ENCODE measurements at places on chromosomes 6 and 20. TPM values are rescaled to one million over a fixed set of nuclear protein-coding genes. Genes with fewer than 3 reads are reported as not detected.

- H3K4me1 ChIP-seq, result peaks cover 16% of the 10 kb centered on the region
- H3K27me3 ChIP-seq, result no peaks in the 10 kb centered on the region
- H3K4me3 ChIP-seq, result no peak overlapping the region
Observed at GRCh38 chr6:149727793-149728498, 10.0 kb upstream of the LATS1 start.

- peaks cover 62% of the 10 kb centered on the region for H3K4me1 ChIP-seq
- H3K27me3 ChIP-seq, result no peaks in the 10 kb centered on the region
- no peak for DNase-seq
Observed at GRCh38 chr6:26170181-26170580, 83.0 kb downstream of the HFE start.

- H3K4me1 ChIP-seq, result peaks cover 7% of the 10 kb centered on the region
- peaks cover 1% of the 10 kb centered on the region for H3K36me3 ChIP-seq
- no peak overlapping the region for H3K27ac ChIP-seq
- no peak for DNase-seq
Observed at GRCh38 chr20:44586289-44586911, 4.0 kb downstream of the PKIG start.

- H3K27ac ChIP-seq, result no peak overlapping the region
- peaks cover 4% of the 10 kb centered on the region for H3K4me1 ChIP-seq
- no peak overlapping the region for H3K4me3 ChIP-seq
- no peak for DNase-seq
- no peaks in the 10 kb centered on the region for H3K27me3 ChIP-seq
Observed at GRCh38 chr6:36249536-36249935, 20.3 kb upstream of the PNPLA1 start.

DNA sequence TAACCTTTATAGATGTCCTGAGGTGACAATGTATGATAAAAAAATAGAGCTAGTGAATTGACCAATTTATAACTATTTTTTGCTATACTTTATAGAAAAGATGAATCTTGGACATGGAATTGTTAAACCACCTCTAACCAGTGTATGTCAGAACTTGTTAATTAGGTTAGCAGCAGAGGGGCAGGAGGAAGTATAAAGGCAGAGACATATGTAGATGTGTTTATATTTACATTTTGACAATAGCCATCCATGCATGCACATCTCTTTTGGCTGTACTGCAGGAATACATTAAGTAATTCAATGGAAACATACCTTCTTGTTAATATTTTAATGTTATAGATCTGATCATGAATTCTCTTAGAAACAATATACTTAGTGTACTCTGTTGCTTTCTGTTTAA, 254.6 kb upstream of the NT5E start:
- H3K36me3 ChIP-seq, result no peaks in the 10 kb centered on the region
- no peak overlapping the region for H3K4me3 ChIP-seq
- no peaks in the 10 kb centered on the region for H3K4me1 ChIP-seq
- DNase-seq, result no peak
- no peak overlapping the region for H3K27ac ChIP-seq

GRCh38 chr20:61982191-61982950, 83.3 kb downstream of the TAF4 start:
- no peak overlapping the region for H3K27ac ChIP-seq
- no peak overlapping the region for H3K4me3 ChIP-seq
- no peak for DNase-seq
- H3K36me3 ChIP-seq, result peaks cover 38% of the 10 kb centered on the region

DNA sequence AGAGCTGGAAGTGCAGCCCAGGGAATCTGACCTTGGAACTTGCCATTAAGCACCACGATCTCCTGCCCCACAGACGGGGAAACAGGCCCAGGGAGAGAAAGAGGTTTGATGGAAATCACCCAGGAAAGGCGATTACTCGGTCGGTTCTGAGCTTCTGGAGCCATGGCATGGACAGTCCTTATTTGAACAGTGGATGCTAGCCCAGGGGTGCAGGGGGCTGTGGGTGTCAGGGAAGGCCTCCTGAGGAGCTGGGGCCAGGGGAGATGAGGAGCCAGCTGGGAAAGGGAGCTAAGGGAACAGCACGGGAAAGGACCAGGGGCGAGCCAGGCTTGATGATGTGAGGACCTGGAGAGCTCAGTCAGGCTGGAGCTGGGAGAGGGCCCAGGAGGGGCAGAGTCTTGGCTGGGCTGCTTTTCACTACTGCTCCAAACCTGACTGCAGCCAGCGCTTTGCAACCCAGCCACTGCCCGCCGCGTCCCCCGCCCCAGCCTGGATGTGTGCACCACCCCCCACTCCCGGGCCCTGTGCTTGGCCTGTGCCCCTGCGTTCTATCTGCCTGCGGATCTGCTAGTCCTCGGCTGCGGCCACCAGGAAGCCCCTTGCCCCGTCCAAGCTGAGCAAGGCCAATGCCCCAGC, 17.8 kb downstream of the SUN5 start:
- no peak for DNase-seq
- H3K27ac ChIP-seq, result no peak overlapping the region
- H3K4me3 ChIP-seq, result no peak overlapping the region

DNA sequence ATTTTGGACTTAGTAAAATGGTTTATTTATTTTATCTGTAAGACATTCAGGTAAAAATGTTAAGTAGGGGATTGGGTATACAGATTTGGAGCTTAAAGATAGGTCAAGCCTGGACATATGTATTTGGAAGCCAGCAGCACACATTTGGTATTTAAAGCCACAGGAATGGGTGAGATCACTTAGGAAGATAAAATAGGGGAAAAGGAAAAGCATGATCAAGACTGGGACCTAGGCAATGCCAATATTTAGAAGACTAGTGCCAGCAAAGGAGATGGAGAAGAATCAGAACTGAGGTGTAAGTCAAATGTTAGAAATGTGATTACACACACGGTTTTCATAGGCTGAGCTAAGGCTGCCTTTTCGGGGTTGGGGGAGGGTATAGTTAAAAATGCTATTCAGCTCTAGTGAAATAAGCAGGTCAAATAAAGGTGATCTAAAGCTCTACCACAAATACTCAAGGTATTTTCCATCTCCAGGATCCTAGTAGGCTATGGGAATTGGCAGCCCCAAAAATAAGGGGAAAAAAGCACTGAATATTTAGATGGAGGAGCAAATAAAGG, 20.6 kb downstream of the SLC2A12 start:
- DNase-seq, result no peak
- peaks cover 19% of the 10 kb centered on the region for H3K4me1 ChIP-seq
- no peaks in the 10 kb centered on the region for H3K27me3 ChIP-seq
- no peak overlapping the region for H3K4me3 ChIP-seq
- no peak overlapping the region for H3K27ac ChIP-seq
- no peaks in the 10 kb centered on the region for H3K36me3 ChIP-seq

DNA sequence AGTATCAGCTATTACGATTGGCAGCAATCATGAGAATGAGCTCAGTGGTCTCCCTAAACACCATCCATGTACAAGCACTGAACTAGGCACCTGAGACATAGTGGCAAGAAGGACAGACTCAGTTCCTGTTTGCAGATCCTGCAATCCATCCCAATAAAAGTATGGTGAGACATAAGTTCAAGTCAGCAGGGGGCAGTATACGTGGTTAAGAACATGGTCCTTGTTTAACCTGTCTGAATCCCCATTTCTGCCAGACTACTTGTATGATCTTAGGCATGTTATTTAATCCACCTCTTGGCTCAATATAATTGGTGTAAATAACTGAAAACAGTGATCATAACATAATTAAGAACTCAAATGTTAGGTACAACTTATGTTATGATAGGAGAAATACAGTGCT, 33.2 kb upstream of the PNISR start:
- H3K4me3 ChIP-seq, result no peak overlapping the region
- H3K36me3 ChIP-seq, result peaks cover 13% of the 10 kb centered on the region
- no peak overlapping the region for H3K27ac ChIP-seq
- DNase-seq, result no peak

DNA sequence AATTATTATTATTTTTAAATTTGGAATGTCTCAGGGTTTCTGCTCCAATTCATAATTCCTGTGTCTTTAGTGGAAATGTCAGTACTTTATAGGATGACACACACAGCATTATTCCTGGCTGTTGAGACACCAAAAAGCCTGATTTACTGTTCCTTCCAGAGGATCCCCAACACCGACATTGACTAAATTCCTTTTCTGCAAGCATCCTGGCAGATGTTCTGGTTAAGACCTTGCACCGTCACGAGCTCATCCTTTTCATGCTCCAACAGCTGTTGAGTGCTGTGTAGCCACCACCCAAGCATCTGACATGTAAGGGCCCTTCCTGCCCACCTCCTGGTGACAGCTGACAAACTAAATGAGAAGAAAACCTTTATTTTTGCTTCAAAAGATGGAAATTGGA, 284.3 kb upstream of the SULF2 start:
- H3K4me3 ChIP-seq, result no peak overlapping the region
- peaks cover 6% of the 10 kb centered on the region for H3K27me3 ChIP-seq
- H3K36me3 ChIP-seq, result peaks cover 2% of the 10 kb centered on the region
- no peak for DNase-seq
- no peaks in the 10 kb centered on the region for H3K4me1 ChIP-seq

- H3K4me1 ChIP-seq, result peaks cover 23% of the 10 kb centered on the region
- H3K4me3 ChIP-seq, result no peak overlapping the region
- peak; percentile 46 for DNase-seq
- no peaks in the 10 kb centered on the region for H3K36me3 ChIP-seq
- no peak overlapping the region for H3K27ac ChIP-seq
Observed at GRCh38 chr6:53579338-53579737, 34.4 kb upstream of the GCLC start.

DNA sequence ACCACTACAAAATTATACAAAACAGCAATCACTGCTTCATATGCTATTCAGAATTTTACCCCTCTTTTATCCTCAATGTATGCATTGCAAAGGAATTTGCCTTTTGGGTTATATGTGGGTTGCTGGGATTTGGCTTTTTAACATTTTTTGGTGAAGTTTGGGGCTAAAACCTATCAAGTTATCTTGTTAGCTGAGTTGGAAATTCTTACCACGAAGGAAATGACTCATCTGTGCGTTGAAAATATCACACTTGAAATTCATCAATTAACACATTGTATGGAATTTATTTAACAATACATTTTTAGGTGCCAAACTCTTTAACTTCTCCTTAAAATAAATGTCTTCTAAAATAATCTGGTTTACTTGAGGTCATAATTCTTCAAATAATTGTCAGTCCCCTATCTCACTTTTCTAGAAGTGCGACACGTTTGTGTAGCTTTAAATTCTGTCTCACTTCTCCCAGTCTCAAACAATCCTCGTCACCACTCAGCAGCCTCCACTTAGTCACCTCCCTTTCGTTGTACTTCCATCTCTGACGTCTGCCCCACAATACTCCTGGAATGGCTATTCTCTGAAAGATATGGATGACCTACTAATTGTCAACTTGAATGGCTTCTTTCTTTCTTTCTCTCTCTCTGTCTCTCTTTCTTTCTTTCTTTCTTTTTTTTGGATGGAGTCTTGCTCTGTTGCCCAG, 88.5 kb downstream of the PHACTR1 start:
- no peak overlapping the region for H3K27ac ChIP-seq
- DNase-seq, result no peak
- no peaks in the 10 kb centered on the region for H3K36me3 ChIP-seq
- H3K4me1 ChIP-seq, result no peaks in the 10 kb centered on the region
- peaks cover 28% of the 10 kb centered on the region for H3K27me3 ChIP-seq

DNA sequence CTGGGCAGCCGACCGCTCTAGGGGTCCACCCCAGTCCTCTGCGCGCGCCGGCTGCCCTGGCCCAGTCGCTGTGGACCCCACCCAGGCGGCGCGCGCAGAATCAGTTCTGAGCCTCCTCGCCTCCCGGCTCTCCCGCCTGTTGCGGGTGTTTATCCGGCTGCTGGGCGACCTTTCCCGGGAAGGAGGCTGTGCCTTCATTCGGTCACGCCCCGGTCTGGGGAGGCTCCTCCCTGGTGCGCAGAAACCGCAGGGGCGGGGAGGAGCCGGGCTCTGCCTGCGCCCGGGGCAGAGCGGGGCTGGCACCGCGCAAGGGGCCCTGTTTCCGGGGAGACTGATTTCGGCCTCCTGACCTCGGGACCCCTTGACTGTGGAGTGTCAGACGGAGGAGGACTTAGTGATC, 80.8 kb upstream of the EYS start:
- DNase-seq, result no peak
- no peak overlapping the region for H3K4me3 ChIP-seq
- no peaks in the 10 kb centered on the region for H3K27me3 ChIP-seq
- peaks cover 3% of the 10 kb centered on the region for H3K36me3 ChIP-seq
- no peak overlapping the region for H3K27ac ChIP-seq

The HLA-DRB1 gene
- total RNA-seq, result 15.1 TPM

The CFAP61 gene
- total RNA-seq, result not detected

The SEMG1 gene
- total RNA-seq, result not detected

The FAM217A gene
- total RNA-seq, result not detected

The ADGRF1 gene
- total RNA-seq, result not detected
